ENCODE measurements at places on chromosomes 5 and 9.
A peak's percentile ranks its signal among the peaks of the same experiment; 100 is the strongest.

DNA sequence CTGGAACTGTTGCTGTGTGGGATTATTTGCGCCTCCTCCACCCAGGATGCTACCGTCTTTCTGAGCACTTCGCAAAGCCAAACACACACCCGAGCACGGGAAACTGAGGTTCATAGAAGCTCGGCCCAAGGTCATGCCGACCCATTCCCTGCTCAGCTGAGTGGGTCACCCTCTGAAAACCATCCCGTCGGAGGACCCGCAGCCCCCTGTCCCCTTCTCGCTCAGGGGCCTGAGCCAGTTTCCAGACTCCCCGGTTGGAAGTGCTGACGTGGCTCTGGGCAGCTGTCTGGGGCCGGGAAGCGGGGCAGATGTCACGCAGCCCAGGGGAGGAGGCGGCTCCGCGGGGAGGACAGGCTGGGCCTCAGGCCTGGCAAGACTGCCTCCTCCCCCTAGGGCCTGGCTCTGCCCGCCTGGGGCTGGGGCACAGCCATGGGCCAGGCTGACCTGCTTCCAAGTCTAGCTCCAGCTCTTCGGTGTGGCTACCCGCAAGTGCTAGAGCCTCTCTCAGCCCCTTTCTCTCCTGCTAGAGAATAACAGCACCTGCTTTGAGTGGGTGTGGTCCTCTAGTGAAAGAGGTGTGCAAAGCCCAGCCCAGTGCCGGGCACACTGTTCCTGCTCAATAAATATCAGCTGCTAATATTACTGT lies 9.9 kb upstream of the CXXC5 start:
- DNase-seq: peak; percentile 82

DNA sequence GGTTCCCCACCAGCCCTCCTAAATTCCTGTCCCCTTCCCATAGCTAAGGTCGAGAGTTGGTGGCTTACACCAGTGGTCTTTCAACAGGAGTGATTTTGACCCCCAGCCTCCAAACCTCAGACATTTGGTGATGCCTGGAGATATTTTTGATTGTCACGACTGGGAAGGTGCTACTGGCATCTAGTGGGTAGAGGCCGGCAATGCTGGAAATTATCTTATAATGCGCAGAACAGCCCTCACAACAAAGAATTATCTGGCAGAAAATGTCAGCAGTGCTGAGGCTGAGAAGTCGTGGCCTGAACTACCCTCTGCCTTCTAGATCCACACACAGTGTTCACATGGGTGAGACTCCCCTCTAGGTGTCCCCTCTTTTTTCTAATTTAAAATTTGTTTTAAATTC lies 69.6 kb downstream of the IL31RA start:
- no peak for DNase-seq

GRCh38 chr9:123119566-123119965 lies 86.1 kb downstream of the GPR21 start:
- no peak for DNase-seq

DNA sequence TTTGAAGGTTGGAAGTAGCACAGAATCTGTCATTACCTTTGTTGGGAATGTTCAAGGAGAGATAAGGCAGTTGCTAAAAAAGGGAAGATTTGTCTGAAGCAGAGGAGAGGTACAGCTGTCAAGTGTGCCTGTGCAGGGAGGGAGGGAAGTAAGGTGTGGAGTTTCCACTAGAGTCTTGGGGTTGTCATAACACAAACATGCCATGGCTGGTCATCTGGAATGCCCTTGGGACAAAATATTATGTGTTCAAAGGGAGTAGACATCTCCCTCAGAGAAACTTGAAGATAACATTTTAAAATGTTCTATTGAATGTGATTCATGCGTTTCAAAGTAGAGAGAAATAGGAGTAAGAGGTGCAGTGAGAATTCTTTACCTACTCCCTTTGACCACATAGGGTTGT lies 95.0 kb downstream of the MUSK start:
- DNase-seq: no peak

- peak; percentile 63 for DNase-seq
Observed at GRCh38 chr5:66757219-66757833, 161.1 kb downstream of the MAST4 start.

DNA sequence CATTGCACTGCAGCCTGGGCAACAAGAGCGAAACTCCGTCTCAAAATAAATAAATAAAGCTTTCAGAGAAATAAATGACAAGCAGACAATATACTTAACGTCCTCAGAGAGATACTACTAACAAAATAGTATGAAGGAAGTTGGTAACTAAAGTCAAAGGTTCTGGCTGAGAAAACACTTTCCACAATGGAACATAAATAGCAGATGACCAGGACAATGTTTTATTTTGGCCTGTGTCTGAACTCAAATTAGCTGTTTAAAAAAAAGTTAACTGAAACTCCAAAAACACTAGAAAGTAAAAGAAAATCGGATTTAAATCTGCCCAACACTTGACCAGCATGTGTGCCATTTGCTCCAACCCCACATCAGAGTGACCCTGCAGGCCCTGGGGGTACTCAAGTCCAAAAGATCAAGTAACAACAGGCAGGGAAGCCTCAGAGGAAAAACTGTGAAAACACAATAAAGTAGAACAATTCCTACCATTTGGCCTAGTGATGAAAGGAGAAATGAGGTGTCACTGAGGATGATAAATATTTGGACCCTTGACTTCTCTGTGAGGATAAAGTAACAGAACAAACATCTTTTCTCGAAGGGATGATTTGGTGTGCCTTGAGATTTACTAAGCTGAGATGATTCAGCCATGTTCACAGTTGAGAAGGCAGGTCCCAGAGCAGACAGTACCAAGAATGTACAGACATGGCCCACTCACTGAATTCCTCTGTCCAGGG lies 47.7 kb downstream of the LHFPL2 start:
- DNase-seq: no peak

DNA sequence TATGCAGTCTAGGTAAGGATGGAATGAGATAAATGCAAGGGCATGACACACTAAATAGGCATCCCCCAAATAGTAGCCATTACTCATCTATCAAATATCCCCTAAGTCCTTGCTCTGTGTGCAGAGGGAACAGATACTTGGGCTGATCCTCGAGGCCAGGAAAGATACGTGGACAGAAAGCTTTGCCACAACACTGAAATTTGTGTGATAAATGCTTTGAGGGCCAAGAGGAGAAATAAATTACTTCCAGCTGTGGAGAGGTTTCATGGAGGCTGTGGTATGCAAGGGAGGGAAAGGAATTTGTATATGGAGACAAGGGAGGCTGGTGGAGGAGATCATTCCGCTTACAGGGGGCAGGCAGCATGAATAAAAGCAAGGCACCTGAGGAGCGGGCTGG lies 18.5 kb downstream of the ATOX1 start:
- DNase-seq: no peak

- no peak for DNase-seq
Observed at GRCh38 chr5:93328833-93329232, 252.2 kb downstream of the NR2F1-AS1 start.

GRCh38 chr9:113349445-113350094 lies at the start of gene BSPRY:
BSPRY (plus strand) TSS chr9:113349541; CDS start chr9:113349580, 39 bp downstream.
- peak; percentile 56 for DNase-seq

DNA sequence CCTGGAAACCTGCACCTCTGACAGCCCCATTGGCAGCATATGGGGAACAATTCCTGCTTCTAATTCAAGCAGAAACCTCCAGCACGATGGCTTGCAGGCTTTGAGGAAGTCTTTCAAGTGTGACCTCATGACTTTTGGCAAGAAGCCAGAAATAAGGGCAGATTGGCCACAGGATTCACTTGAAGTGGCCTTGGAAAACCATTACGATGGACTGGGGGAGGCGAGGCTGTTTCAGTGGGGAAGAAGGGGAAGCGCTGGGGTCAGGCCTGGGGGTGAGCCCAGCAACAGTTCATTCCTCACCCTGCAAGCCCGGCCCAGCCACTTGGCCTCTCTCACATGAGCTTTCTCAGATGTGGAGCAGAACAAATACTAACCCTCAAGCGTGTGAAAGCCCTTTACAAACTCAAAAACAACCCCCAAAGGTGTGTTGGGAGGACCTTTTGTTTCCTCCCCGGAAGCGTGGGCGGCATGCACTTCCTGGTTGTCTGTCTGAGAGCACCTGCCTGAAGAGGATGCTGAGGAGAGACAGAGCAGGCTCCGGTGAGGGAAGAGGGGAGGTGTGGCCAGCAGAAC lies 26.9 kb upstream of the EEIG1 start:
- peak; percentile 92 for DNase-seq

DNA sequence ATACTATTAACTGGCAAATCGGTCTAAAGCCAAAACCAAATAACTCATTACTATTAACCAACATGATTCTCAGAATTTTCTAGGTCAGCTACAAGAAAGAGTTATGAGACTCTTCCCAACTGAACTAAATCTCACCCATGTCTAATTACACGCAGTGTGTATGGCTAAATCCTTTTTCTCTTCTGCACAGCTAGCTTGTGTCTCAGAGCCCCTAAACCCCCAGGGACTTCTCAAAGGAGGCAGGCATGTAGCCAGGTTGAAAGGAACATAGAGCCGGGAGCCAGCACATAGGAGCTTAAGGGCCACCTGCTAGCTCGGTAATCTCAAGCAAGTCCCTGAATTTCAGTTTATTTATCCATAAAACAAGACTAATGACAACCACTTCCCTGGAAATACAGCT lies 2.2 kb upstream of the GZMK start:
- DNase-seq: no peak

DNA sequence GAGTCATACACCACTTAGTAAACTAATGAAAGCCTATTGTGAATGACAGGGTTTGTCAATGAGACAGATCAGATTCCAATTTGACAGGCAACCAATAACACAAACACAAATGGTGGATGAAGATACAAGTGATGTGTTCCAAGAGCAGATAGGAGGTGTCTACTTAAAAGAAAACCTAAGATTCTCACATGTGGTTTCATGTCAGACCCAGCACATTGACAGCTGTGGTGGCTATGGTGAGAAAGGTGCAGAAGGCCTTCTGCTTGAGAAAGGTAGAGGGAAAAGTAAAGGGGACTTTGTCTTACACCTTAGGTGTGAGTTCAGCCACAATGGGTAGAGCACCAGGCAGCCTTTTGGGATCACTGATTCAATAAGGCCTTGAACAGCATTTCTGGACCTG lies 11.2 kb downstream of the ANKRD31 start:
- DNase-seq: no peak

DNA sequence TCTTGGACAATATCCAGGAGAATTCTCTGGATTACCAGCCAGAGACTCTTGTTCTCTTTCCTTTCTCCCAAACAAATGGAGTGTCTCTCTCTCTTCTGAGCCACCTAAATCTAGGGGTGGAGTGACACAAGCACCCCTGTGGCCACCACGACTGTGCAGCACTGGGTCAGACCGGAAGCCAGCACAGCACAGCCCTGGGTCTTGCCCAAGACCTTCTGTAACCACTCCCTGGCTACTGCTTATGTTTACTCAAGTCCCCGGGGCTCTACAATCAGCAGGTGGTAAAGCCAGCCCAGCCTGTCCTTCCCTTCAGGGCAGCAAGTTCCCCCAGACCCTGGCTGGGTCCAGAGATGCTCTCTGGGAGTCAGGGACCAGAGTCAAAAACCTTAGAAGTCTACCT lies 110.0 kb upstream of the TUT7 start:
- DNase-seq: no peak

DNA sequence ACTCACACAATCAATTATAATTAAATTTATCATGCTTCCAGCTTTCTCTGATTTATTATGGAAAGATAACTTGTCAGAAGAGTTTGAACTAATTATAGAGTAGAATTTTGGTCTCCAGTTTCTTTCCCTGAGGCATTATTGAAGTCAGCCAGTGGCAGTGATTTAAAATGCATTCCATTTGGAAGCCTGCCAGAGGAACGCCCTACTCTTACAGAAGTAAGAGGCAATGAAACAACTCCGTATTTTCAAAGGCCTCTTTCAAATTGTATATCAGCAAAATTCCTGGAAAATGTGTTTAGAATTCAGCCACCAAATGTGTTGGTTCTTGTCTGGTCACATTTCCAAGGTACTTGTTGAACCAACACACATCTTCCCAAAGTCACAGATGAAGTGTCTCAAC lies 640.9 kb downstream of the SEMA5A start:
- DNase-seq: no peak

DNA sequence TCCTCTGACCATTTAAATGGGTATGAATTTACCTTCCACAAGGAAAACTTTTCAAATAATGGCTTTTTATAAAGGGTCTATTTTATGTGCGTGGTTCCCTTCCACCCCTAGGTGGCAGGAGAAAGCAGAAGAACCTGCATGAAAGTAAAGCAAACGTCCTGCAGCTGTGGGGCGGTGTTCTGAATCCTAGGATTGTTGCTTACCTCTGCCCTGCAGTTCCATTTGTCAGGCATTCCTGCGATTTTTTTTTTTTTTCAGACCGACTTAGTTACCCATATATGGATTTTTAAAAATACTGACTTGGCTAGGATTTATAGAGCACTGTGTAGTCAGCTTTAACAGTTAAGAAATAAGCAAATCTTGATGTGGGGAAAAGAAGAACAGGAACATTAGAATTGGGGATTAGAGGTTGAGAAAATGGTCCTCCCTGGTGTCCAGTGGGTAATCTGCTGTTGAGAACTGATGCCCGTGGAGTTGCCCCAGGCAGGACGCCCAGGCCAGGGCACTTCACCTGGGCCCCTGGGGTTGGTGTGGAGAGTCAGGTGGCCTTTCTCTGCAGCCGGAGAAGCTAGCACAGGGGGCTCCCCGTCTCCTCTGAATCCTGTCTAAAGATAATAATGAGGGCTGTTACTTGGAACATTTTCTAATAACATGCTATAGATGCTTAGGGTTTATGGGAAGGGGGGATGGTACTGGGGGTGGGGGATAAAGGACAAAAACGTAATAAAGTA lies 30.4 kb upstream of the LTC4S start:
- DNase-seq: peak; percentile 71

- no peak for DNase-seq
Observed at GRCh38 chr9:82129708-82130107, 141.1 kb downstream of the SPATA31D1 start.

- no peak for DNase-seq
Observed at GRCh38 chr5:119347991-119348390, 7.8 kb upstream of the TNFAIP8 start.

GRCh38 chr9:21744841-21745240 lies 57.6 kb upstream of the MTAP start:
- DNase-seq: no peak
